ENCODE measurements at places on chromosomes 6 and 20.
A peak's percentile ranks its signal among the peaks of the same experiment; 100 is the strongest.

- no peak for DNase-seq
These were observed 162.1 kb upstream of the OGFRL1 start for GRCh38 chr6:71126506-71126905.

DNA sequence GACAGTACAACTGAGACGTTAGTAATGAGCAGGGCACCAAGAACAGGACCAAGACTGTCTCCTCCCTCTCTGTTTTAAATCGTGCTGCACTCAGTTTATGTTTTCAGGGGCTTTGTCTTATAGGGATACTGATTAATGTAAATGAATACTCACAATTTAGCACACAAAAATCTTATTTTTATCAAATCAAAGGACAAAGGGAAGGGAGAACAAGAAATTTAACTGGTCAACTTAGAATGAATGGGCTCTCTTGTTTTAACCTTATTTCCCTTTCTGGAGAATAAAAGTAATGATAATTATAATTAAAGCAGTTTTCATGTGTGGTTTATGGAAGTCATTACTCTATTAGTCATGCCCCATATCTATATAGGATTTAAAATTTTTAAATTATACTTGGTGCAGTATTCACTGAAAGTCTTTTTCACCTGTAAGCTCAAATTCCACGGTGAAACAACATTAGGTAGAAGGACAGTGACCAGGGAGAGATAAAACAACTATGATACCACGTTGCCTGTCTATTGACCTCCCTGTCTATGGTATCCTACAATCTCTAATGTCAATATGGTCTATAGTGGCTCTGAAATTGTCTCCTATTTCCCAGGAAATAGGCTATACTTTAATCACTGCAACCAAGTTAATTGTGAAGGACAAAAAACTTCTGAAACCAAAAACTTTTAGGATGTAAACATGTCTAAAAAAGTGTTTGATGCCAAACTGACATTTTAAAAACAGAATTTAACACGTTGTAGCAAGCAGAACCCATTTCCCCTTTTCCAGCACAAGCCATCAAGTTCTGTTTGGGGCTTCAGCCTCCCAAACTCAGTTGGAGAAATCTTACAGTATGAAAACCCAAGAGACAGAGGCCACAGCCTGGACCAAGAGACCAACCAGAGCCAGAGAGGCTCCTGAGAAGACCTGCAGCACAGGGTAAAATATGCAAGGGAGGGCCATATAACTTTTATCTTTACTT lies 15.0 kb downstream of the ELOVL5 start:
- no peak for DNase-seq

DNA sequence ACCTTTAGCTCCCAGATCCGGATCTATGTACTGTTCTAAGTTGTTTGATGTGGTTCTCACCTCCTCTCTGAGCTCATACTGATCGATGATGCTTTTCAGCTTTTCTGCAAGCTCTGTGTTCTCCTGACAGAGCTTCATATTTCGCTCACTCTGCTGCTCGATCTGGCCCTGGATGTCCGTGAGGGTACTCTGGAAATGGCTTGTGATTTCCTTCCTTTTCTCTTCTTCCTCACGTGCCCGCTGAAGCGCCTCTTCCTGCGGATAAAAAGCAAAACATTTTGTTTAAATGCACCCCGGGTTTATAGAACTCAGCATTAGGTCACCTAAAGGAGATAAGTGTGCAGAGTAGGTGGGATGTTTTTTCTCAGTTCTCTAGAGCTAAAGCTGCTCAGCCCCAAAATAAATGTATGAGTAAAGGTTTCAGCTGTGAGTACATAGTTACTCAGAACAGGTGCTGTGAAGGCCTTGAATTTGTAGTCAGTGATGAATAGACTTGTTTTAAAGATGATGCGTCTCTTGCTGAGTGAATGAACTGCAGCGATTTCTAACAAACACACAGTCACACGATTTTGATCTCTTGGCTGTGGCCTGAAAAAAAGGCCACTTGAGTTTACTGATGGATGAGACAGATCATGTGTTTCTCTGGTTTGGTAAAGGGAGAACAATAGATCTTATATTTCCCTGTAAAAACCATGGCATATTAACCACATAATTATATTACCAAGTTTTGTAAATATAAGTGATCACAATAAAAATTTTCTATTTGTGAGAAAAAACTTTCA lies 29.1 kb downstream of the TXLNB start:
- peak; percentile 34 for DNase-seq

- no peak for DNase-seq
These were observed 13.4 kb downstream of the CLIC5 start for GRCh38 chr6:46002264-46002663.

DNA sequence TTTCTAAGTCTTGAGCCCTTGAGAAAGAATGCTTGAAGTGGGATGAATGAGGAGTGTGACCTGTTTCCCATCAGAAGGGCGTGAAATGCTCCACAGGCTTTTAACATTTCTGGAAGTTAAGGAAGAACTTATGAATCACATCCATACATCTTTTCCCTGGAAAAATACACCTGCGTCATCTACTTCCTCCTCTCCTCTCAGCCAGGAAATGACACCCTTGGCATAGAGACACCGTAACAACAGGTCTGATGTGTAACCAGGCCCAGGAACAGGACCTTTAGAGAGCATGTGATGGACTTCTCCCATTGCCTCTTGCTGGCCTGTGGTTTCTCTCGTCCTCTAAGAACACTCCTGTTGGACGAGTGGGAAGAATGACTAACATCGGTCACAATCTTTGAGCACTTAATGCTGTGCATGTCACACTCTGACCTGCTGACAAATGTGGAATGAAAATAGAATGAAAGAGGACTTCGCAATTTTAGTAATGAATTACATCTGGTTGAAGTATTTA lies 28.5 kb upstream of the CITED2 start:
- DNase-seq = peak; percentile 59

DNA sequence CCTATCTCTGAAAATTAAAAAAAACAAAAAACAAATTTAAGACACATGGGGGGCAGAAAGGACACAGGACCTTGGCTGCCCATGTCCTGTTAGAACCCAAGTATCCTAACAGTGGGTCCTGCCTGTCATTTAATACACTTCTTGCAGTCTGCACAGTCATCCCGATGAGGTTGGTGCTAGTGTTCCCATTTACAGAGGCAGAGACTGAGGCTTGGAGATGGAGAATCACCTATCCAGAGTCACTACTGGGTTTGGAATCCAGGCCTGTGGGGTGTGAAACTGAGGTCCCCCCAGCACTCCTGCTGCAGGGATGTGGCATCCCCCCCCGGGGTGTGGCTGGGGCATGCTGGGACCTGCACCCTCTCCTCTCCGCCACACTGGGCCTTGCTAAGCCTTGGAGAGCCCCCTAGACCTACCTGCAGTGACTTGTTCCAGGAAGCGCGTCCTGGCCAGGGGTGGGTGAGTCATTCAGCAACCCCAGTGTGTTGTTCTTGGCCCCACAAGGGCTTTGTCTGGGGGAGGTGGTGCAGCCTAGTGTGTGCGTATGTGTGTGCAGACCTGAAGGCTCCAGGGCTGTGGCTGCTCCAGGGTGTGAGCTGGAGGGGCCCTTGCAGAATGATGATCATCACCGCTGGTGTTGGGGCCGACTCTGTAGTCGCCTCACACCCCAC lies 49.7 kb downstream of the BCAS4 start:
- peak; percentile 87 for DNase-seq

DNA sequence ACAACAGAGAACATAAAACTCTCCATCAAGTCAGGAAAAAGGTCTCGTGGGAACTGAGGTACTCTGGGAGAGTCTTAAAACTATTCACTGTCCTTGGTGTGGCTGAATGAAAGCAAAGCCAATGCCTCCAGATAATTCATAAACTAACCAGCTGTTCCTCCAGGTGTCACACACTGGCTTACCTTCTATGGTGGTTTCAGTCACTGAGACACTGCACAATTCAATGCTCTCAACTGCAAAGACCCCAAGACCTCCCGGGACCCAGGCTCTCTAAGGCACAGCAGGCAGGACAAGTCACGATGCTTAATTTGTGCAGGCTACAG lies 100.8 kb downstream of the GMPR start:
- no peak for DNase-seq
